Right renal pelvis (tissue), 4 donors: ENCODE measurements at places on chromosomes 3 and 15. TPM values are rescaled to one million over a fixed set of nuclear protein-coding genes. Genes with fewer than 3 reads are reported as not detected.

Gene STXBP5L
- 0.16 TPM for polyA plus RNA-seq

Gene HESX1
- polyA plus RNA-seq = 3.8 TPM

Gene TJP1
- 170 TPM for polyA plus RNA-seq

Gene KLHL40
- not detected for polyA plus RNA-seq

GRCh38 chr3:112671930-112672715, 31.2 kb upstream of the CCDC80 start:
- DNase-seq = no peak

DNA sequence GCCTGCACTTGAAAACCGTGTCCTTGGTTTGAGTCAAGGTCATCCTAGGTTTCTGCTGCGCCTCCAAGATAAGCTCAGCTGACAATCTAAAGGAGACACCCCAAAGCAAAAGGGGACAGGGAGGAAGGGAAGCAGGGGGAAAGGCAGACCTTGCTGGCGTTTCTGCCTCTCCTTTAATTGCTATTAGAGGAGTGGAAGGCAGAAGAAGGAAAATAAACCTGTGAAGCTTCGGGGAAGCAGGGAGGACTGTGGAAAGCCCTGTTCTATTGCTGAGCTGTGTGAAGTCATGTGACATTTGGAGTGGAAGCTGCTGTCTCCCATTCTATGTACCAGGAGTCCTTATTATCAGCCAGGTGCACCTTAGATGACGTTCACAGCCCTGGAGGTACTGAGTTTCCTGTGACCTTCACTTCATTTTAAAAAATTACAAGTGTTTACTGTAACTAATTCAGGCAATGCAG, 21.5 kb upstream of the CHD2 start:
- no peak for DNase-seq

Gene ALS2CL
- polyA plus RNA-seq = 12.5 TPM

DNA sequence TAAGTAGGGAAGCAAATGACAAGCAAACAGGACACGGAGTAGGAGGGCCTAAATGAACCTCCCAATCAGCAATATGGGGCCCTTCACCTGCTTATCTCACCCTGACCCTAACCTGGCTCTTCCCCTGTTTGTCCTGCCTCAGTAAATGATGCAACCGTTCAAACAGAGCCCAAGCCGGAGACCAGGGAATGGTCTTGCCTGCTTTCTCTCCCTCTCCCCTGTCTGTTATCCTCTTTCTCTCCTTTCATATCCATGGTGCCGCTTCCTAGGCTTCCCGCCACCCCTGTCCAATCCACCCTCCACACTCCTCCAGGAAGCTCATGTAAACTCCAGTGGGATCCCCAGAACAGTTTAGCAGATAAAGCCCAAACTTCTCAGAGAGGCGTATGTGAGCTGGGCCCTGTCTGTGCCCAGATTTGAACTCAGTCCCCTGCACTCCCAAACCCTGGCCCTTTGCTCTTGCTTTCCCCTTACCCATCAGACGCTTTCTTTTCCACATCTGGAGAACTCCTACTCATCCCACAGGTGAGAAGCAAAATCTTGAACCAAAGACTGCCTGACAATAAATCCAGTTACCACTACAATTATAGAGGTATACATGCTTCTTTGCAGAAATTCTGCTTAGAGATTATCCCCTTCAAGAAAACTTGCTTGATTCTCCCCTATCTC, 45.7 kb upstream of the STT3B start:
- DNase-seq = no peak

Gene TM4SF1
- polyA plus RNA-seq = 72.4 TPM

GRCh38 chr15:74168711-74169126, 4.8 kb upstream of the ISLR start:
- no peak for DNase-seq

DNA sequence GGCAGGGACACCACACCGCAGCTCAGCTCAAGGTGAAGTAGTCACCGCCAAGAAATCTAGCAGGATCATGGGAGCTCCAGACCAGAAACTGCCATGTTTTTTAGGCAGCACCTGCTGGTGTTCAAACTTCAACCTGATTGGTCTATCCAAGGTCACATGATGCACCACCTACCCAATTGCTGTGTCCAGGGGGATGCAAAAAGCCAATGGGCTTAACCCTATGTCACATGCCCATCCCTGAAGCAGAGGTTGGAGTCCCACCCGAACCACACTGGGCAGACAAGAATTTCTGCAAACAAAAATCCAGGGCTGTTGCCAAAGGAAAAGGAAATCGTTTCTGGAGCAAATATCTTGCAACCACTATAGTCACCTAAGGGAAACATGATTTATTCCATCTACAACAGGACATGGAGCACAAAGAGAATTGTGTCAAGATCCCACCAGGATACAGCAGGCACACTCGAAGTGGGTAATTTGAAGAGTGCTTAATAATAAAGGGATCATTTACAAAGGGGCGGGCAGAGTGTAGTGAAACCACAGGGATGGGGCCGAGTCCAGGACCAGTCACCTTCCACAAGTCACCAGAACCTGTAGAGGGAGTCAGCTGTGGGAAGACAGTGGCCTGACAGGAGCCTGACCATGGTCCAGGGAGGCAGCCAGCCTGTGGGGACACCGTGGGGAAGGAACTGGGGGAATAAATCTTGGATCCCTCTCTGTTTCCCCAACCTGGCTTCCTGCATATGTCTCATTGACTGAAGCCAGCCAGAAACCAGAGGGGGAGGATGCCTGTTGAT, 34.2 kb upstream of the TSEN2 start:
- DNase-seq = no peak

DNA sequence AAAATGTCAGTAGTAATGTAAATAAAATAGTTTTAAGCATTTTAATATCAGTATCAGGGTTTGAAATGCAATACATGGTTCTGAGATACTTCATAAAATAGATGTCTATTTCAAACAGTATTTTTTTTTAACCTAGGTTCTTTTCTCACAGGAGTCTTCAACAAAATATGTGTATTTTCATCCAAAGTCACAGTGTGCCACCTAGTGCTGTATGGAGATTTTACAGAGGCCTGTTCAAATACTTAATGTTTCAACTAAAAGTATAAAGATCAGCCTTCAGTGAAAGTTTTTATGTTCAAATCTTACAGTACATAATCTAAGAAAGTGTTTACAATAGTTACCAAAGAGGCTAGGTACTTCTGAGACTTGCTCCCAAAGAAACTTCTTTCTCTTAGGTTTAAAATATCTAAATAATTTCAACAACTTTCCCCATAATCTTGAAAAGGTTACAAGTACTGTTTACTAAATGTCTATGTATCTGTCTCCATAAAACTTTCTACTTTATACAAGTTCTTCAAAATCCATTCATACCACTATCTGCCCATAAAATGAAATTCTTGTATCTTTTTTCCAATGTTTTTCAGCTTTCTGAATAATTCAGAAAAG, 38.3 kb downstream of the SCAPER start:
- DNase-seq = no peak

DNA sequence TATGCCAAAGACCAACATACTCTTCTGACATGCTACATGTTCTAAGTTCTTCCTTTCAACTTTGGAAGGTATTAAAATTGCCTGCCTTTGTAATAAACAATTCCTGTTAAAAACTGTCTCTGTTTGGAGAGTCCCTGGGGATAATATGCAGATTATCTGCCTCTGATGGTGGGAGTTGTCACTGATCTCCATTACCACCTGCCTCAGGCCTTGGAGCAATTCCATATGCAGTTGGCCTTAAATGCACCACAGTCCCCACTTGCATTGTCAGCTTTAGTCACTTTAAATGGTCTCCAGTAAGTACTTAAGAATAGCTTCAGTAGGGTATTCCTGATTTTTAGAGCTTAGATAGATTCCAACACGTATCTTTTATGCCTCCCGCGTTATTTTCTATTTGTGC, 121.1 kb upstream of the GOLIM4 start:
- no peak for DNase-seq

- no peak for DNase-seq
Measured at GRCh38 chr3:13229273-13229949, 156.2 kb upstream of the IQSEC1 start.

DNA sequence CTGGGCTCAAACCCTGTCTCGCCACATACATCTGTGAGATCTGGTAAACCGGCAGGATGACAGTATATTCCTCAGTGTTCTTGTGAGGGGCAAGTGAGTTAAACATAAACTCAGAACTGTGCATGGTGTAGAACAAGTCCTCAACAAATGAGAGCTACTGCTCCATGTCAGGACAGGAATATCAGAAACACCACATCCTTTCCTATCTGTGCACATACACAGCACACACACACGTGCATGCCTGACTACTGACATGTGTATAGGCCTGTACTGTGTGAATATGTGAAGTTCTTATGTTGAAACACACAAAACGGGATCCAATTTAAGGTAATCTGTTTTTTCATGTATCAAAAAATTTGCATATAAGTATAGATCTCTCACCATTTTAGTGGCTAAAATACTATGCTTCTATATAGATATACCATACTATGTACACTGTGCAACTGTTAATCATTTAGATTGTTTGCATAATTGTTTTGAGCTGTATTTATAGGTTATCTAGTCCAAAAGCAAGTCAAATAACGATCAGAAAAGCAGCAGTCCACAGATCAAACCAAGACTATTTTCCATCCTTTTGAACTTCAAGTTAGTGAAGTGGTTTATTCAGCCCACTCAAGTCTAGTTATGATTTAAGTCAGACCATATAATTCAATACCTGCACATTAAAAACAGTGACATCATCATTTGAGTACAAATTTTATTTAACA, 44.8 kb downstream of the CCR4 start:
- no peak for DNase-seq

Gene SMAD6
- 27.9 TPM for polyA plus RNA-seq

GRCh38 chr3:35745802-35746484, 106.6 kb downstream of the ARPP21 start:
- no peak for DNase-seq

Gene IRAK2
- polyA plus RNA-seq = 0.84 TPM

GRCh38 chr15:97235611-97235985, 724.9 kb upstream of the ARRDC4 start:
- DNase-seq = no peak

DNA sequence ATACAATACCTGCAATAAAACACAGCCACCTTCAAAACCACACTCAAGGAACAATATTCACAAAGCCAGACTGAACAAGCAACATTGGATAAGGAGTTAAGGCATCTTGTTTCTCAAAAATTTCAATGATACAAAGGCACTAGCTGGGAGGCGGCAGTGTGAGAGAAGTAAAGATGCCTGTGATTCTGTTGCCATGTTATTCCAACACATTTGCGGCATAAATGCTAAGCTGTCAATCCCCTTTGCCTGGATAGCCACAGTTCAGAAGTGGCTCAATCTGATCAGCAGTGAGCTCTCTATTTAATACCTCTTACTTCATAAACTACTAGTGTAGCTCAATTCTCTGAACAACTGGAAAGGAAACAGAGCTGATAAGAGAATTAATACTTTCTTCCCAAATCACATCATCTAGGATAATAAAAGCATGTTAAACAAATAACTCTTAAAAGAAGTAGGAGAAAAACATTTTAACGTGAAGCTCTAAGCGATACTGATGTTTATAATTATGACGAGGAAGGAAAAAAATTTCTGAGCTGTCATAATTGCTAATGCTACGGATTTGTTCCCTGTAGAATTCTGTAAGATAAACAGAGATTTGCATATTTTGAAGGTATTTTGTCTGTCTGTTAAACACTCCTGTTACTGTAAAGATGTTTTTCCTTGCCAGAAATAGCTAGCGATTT, 358.4 kb downstream of the FOXP1 start:
- no peak for DNase-seq

DNA sequence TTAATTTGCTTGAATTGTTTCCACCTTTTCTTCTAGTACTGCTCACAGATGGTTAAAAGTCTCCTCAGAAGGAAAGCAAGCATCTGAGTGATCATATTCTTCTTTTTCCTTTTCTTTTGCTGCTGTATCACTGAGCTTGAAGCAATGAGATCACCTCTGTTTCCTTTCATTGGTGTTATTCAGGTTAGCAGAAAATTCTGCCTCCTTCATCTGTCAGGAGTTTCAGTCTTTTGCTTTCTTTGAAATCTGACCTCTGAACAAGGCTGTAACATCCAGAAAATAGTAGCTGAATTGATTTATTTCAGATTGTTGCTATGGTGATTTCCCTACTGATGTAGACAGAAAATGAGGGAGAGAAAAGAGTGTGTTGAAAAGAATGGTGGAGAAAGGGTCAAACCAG, 343.0 kb downstream of the MFSD1 start:
- no peak for DNase-seq

Gene PLA2G4E
- 0.04 TPM for polyA plus RNA-seq

DNA sequence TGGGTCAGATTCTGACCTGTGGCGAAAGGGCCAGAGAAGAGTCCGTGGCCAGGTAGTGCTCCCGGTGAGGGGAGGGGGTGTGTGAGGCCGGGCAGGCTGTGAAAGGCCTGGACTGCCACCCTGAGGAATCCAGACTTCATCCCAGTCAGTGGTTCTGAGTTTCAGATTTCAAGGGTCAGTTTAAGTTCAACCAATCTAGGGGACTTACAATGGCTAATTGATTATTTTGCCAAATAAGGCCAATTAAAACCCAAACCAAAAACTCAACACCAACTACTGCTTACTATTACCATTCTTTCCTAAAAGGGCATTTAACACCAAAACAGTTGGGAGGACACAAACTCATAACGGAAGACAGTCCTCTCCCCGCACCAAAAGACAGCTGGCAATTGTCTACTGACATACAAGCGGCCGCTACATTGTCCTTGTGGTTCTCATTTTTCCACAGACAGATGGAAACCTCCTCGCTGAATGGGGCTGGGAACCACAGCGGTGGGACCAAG, 30.5 kb downstream of the TMEM44 start:
- DNase-seq = peak; percentile 31

GRCh38 chr3:40240921-40241320, 68.6 kb upstream of the EIF1B start:
- no peak for DNase-seq

- no peak for DNase-seq
Measured at GRCh38 chr3:157394411-157394810, 42.2 kb upstream of the PTX3 start.

DNA sequence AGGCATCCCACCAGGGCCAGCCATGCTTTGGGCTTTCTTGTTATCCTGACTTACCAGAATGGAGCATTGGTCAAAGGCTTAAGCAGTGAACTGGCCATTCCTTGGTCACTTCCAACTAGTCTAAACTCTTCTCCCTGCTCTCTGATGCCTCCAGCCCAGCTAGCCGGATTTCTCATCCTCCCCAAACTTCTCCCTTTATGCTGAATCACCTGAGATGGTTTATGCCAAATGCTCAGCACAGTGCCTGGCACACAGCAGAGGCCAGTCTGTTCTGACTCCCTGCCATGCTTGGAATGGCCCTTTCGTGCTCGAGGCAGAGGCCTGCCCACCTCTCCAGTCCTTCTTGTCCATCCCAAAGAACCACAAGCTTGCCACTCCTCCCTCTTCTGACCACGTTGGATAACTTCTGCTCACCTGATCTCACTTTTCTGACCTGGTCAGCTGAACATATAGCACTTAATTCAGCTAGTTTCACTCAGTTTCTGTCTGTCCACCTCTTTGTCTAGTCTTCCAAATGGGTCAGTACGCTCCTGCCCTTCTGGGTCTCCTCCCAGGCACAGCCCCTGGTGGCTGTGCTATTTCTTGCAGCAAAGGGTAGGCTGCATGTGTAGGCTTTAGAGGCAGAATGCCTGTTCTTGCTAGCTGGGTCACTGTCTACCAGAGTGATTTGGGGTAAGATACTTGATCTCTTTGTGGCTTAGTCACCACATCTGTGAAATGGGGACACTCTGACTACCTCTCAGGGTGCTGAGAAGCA, 2.2 kb upstream of the RBP1 start:
- no peak for DNase-seq

- no peak for DNase-seq
Measured at GRCh38 chr3:21234933-21235332, 516.1 kb downstream of the ZNF385D start.

Gene OR5K3
- not detected for polyA plus RNA-seq

- DNase-seq = no peak
Measured at GRCh38 chr3:113659101-113659541, 37.3 kb downstream of the USF3 start.
